Right lung (tissue), 10 donors: ENCODE measurements at places on chromosomes 3 and 15. TPM values are rescaled to one million over a fixed set of nuclear protein-coding genes. Genes with fewer than 3 reads are reported as not detected.

Gene FEZF2
- not detected for polyA plus RNA-seq

Gene MAGEL2
- polyA plus RNA-seq: 6.0 TPM

DNA sequence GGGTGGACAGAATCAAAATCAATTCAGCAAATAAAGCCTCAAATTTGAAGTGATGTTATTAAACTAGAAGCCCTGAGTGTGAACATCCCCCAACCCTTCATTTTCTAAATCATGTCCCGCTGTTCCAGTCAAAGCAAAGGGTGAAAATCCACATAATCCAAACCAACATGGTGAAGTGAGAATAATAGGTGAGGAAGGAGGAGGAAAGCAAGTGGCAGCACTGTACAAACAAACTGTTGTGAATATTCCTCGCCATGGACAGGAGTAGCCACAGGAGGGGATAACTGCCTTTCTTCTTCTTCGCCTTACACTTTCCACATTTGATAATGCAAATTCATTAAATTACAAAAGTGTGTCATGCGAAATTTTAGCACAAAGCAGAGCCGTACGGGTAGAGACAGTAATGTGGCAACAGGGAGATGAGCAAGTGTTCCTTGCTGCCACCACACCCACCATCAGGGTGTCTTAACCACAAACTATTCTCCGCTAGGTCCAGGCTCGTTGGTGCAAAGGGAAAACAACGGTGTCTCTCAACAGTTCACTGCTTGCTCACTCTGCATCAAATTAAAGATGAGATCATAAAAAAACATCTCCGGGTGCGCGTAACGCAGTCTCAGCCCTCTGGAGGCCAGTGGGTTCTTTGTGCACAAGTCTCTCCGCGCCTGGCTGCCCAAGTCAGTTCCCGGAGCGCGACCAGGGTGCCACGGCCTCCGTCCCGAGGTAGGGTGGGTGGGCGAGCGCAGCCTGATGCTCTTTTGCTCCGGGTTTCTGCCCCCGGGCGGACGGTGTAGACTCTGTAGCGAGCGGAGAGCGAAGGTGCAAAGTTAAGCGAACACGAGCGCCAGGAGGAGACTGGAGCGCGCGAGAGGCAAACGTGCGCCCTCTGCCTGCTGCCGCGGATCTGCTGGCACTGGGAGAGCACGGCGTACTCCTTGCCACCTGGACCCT, 6.7 kb downstream of the EPHA3 start:
- peak; percentile 82 for DNase-seq

DNA sequence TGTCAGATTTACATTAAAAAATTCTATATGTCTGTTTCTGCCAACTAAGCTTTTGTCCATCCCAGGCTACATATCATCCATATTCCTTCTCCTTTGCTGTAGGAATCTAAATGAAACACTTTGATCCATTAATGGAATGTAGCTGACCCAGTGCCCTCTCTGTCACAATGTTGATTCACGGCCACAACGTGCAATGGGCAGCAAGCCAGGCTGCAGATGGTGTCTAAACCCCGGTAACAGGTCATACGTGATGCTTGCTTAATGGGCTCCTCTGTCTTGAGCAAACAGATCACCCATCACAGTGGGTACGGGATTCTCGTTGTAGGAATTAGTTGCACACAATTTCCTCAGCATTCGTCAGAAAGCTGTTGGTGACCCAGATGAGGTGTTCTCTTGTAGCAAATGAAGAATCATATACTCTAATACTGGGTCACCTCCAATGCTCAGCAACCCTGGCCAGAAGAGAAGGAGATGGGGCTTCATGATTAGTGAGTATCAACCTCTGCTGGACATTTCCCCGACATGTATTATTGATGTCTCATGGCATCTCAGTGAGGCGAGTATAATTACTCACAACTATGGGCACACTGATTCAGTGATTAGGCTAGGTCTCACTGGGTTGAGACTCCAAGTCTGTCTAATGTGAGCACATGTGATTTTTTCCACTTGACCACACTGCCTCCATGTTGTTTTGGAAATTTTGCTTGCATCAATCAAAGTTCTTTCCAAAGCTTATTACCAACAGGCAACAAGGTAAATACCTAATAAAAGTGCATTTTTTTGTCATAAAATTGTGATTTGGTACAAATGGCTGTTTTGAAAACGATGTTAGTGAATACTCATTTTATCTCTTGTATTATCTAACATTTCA, 12.9 kb upstream of the DCBLD2 start:
- DNase-seq: no peak

- DNase-seq: no peak
Measured at GRCh38 chr3:100556673-100557310, 52.6 kb upstream of the ADGRG7 start.
